ENCODE measurements at places on chromosomes 7 and 10.

GRCh38 chr7:42614636-42615035 lies 297.2 kb downstream of the C7orf25 start:
- DNase-seq, result no peak

DNA sequence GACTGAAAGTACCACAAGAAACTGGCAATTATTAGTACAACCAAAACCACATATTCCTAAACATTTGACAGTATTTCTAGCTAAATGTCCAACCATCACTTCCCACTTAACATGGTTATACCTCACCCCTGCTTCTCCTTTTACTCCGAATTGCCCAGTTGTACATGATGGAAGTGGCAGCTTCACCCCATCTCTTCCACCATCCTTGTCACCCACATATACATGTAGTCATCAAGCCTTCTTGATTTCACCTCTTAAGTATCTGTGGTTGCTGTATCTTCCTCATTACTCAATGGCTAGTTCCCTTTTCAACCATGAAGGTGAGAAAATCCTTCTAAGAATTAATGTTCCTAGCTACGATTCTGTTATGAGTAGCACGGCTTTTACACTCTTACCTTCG lies 388.2 kb downstream of the CALN1 start:
- DNase-seq, result no peak

- DNase-seq, result no peak
Measured at GRCh38 chr10:131312478-131312836, 936 bp upstream of the TCERG1L start.

DNA sequence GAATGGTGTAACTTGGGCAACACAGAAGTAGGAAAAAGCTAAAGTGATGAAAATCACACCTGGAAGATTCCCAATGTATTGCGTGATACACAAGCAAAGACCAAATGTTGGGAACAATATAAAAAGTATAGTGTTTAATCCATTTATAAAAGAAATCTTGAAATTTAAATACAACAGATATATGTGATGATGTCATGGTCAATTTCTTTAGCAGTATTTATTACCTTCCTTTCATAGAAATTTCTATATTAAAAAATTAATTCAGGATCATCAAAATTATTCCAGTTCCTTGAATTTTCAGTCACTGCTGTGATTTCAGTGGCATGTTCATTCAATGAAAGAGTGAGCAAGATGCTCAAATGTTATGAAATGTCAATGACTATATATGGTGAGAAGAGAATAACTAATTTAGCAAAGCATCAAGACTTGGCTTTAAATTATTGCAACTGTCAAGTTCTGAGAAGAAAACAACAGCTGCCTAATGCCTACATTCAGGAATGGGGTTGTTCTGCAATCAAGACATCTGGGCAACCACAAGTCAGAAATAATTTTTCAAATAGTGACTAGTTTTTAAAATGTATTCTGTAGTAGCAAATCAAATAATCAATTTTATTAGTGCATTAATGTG lies 308.8 kb downstream of the SEMA3D start:
- no peak for DNase-seq

DNA sequence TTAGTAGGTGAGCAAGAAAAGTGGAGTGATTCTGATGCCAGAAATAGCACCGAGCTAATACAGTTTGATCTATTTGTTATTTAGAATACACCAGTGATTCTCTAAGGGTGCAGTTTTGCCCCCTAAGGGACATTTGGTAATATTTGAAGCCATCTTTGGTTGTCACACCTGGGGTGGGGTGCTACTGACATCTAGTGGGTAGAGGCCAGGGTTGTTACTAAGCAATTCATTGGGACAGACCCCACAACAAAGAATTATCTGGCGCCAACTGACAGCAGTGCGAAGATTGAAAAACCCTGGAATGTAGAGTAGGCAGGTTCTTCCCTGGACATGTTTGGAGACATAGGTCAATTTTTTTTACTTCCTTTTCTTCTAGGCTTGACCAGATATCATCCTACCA lies 14.6 kb downstream of the PALS2 start:
- peak; percentile 8 for DNase-seq

DNA sequence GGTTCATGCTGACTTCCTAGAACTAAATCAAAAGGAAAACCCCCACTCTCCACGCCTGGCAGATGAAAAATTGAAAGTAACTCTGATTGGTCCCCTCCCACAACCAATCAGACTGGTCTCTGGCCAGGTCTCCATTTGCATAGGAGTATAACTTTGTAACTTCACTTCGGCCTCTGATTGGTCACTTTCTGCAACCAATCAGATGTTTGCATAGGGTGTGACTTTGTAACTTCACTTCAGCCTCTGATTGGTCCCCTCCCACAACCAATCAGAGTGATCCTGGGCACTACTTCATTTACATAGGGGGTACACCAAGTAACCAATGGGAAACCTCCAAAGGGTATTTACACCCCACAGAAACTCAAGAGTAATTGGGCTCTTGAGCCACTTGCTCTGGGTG lies 306.6 kb upstream of the PFKP start:
- no peak for DNase-seq

Data from endothelial cell of umbilical vein (primary cell).